ENCODE measurements at places on chromosomes 5 and 9.

DNA sequence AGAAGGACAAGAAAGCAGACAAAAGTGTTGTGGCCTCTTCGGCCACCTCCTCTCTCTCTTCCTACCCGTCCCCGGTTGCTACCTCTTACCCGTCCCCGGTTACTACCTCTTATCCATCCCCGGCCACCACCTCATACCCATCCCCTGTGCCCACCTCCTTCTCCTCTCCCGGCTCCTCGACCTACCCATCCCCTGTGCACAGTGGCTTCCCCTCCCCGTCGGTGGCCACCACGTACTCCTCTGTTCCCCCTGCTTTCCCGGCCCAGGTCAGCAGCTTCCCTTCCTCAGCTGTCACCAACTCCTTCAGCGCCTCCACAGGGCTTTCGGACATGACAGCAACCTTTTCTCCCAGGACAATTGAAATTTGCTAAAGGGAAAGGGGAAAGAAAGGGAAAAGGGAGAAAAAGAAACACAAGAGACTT is 2.4 kb downstream of the EGR1 start:
- DNase-seq, result no peak

- DNase-seq, result no peak
Observed at GRCh38 chr5:67265951-67266350, 69.4 kb upstream of the CD180 start.

GRCh38 chr5:132270706-132271105 is 13.2 kb downstream of the PDLIM4 start:
- peak; percentile 27 for DNase-seq

- DNase-seq, result no peak
Observed at GRCh38 chr5:147170603-147171002, 64.2 kb upstream of the STK32A start.

DNA sequence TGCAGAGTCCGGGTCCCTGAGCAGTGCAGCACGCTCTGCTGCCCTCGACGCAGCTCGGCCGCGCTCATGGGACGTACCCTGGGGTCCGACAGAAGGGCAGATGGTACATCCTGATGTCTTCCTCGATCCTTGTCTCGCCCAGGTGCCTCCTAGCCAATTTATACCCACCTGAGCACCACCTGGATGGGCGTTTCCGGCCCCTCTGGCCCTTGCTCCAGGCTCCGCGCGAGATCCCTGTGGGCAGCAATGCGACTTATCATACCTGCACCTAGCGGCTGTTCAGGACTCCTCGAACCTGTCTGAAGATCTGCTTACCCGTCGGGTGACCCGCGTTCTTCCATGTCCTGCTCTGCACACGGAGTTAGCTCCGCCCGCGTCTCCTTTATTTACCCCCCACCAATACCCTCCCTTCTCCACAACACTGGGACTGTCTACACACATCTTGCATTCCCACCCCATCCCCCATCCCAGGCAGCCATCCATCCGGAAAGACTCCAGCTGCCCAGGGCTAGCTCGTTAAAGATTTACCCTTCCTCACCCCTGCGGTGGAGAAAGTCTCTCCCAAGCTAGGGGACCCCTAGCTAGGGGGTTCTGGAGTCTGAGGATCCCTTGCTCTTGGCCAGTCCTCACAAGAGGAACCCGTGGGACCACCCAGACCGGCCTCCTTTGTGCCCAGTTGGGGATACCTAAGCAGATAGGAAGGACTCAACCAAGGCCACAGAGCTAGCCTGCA is at the start of gene KIF12:
Gene KIF12, minus strand, starts transcription at position 357 of the 733 bp plus-strand sequence. Its CDS starts 16 bp downstream, at position 341.
- DNase-seq, result peak; percentile 76

GRCh38 chr9:78438211-78438610 is 141.3 kb downstream of the PSAT1 start:
- no peak for DNase-seq

GRCh38 chr5:79754865-79755555 is 65.4 kb downstream of the CMYA5 start:
- DNase-seq, result no peak

DNA sequence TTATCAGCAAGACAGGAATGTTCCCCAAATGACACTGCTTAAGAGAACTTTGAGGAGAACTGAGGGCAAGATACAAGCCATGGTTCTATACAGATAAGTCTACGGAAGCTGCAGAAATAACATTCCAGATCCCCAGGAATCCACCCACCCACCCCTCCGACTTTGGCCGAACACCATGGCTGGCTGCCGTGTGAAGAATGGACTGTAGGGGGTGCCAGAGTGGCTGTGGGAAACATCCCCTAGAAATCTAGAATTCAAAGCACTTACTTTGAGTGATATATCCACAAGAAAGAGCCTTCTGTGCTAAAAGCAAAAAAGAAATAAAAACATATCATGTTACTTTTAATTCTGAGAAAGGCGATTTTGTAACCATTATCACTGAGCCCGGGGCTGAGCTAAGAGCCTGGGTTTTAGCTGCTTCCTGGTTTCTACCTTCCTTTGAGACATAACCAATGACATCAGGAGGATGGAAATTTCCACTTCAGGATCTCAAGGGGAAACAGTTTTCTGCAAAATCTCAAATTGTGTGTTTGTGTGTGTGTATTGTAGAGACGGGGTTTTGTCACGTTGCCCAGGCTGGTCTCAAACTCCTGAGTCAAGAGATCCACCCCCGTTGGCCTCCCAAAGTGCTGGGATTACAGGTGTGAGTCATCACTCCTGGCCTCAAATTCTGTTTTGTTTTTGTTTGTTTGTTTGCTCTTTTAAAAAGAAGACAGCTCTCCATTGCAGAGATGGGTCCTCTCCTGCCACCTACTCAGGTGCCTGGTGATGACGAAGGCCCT is 36.4 kb downstream of the GGTA1 start:
- no peak for DNase-seq

DNA sequence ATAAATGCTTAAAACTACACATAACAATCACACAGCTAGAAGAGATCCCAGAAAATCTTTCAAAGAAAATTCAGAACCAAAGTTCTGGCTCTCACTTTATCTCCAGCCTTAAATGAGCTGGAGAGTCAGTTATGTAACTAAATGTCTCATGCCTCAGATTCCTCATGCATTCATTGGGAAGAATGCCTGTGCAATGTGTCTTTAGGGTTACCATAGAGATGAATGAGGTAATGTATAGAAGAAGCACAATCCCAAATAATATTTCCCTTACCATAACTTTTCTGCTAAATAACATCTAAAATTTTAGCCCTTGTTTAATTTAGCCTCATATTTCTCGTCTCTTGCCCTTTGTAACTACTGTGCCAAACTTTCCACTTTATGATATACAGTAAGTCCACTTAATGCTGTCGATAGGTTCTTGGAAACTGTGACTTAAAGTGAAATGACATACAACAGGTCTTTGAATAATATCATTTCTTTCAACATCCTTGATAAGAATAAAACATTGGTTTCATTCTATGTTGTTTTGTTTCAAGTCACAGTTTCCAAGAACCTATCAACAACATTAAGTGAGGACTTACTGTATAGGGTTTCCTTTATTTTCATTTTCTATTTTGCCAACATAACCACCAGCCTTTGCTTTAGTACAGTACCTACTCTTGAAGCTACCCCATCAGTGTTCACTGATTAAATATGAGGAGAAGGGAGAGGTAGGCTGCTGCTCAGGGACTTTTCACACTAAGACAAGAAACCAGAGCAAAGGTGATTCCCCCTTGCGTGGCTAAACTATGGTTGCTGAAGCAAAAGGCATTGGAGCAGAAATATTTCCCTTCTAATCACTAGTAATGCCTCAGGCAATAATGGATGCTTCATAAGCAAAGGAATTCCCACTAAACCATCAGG is 295.7 kb upstream of the PTGER4 start:
- no peak for DNase-seq

DNA sequence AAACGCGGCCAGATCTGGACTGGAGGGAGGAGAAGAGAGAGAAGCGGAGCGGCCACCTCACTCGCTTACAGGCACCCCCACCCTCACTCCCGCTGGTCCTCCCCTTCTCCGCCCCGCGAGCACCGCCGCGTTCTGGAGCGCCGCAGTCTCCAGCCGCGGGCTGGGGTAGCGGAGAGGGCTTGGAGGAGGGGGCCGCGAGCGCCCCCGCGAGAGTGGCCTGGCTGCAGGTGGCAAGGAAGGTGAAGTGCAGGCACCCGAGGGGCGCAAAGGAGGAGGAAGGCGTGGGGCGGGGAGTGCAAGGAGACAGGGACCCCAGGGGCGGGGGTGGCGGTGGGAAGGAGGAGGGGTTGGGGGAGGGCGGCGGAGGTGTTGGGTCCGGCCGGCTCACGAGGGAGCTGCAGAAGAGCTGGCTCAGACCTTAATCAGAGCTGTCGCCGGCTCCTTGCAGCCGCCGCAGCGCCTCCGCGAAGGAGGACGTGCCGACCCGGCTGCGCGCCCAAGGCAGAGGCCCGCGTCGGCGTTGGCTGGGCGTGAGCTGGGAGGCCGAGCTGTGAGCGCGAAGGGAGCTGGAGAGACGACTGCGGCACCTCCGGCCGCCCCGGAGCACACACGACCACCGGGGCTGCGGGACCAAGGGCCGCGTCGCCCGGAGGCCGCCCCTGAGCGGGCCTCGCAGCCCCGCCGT is at the start of gene DMRT3:
Gene DMRT3, plus strand, starts transcription at position 398 of the 685 bp plus-strand sequence. CDS start 347 bp downstream, outside the sequence.
- DNase-seq, result no peak
